NAMALWA (cell line): ENCODE measurements at places on chromosomes 7 and 10.
A peak's percentile ranks its signal among the peaks of the same experiment; 100 is the strongest.

- DNase-seq: no peak
These were observed 167.9 kb downstream of the CUX1 start for GRCh38 chr7:101985057-101985902.

DNA sequence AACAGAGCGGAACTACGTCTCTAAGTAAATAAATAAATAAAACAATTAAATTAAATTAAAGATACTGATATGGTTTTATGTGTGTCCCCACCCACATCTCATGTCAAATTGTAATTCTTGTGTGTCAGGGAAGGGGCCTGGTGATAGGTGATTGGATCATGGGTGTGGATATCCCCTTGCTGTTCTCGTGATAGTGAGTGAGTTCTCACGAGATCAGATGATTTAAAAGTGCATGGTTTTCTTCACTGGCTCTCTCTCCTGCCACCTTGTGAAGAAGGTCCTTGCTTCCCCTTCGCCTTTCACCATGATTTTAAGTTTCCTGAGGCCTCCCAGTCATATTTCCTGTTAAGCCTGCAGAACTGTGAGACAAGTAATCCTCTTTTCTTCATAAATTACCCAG, 29.0 kb upstream of the OGDHL start:
- no peak for DNase-seq

- DNase-seq: no peak
These were observed 82.4 kb downstream of the KLF6 start for GRCh38 chr10:3702569-3702968.

DNA sequence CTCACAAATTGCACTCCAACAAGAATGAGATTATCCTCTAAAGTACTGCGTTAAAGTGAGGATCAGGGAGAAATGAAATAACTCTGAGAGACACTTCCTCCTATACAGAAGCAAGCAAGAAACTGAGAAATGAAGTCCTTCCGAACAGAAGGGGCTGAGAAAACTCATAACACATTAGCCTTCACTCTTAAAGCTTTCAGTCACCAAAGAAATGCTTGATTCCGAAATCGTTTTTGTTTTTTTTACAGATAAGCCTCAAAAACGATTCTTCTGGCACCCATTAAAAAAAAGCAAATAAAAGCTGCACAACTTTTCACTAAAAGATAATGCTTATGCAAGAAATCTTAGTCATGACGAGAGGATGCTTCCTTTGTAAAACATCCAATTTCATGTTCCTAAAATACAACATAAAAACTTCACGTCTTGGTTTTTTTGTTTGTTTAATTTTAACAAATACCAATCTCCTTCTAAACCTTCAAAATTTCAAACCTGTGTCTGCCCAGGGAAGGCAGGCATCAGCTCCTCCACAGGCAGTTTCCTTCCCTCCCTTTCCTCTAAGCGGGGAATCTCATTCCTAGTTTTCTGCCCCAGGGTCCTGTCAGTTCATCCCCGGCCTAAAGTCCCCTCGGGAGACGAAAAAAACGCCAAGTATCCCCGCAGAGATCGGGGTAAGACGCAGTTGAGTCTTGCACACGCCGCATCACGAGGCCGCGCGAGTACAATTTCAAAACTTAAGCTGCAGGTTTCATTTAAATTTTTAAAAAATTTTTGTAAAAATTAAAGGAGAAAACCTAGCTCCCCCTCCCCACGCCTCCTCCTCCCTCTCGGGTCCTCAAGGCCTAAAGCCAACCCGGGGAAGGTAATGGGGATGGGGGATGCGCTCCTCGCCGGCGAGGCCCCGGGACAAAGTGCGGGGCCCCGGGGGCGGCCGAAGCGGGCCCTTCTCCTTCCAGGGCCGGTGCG, 1.1 kb downstream of the BAZ1B start:
- DNase-seq: peak; percentile 71

GRCh38 chr10:76111986-76112825, 680.8 kb downstream of the LRMDA start:
- no peak for DNase-seq

- DNase-seq: no peak
These were observed 483.9 kb upstream of the NRP1 start for GRCh38 chr10:33818343-33818742.

GRCh38 chr7:98110249-98111022, 3.8 kb downstream of the LMTK2 start:
- no peak for DNase-seq

GRCh38 chr10:71684356-71685173, 35.0 kb downstream of the C10orf105 start:
- DNase-seq: peak; percentile 61

- no peak for DNase-seq
These were observed 153.6 kb downstream of the DYNC1I1 start for GRCh38 chr7:95925971-95926370.

DNA sequence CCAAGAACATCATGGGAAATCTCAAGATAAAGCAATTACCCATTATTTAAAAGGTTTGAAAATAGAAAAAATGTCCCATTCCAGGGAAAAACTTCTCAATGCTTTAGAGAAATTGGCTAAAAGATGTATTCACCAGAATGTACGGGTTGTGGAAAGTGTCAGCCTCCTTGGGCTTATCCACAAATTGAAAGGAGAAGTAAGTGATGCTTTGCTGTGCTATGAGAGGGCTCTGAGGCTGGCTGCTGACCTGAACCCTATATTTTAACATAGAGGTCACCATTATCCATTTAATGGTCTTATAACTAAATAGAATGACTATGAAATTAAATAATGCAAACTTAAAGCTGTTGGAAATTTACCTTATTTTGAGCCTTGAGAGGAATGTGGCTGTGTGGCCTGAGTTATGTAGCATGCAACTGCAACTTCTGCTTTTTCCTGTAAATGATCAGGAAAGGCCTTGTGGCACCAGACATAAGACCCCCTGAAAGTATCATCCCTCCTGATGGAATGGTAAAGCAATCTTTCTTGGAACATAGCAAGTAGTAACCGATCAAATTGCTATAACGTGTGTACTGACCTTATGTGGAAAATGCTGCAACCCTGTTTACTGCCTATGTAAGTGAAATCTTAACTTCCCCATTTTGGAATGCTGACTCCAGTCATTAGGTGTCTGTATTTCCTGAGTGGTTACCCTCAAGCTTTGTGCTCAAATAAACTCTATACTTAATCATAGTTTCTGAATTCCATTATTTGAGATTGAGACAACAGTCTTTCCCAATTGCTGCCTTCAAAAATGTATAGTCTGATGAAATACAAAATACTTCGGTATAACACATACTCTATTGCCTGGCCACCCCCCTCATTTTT, 6.9 kb downstream of the IFIT1B start:
- DNase-seq: peak; percentile 13
